Left hindlimb (tissue), 1 donor: ENCODE measurements at places on chromosomes 5 and 9.

DNA sequence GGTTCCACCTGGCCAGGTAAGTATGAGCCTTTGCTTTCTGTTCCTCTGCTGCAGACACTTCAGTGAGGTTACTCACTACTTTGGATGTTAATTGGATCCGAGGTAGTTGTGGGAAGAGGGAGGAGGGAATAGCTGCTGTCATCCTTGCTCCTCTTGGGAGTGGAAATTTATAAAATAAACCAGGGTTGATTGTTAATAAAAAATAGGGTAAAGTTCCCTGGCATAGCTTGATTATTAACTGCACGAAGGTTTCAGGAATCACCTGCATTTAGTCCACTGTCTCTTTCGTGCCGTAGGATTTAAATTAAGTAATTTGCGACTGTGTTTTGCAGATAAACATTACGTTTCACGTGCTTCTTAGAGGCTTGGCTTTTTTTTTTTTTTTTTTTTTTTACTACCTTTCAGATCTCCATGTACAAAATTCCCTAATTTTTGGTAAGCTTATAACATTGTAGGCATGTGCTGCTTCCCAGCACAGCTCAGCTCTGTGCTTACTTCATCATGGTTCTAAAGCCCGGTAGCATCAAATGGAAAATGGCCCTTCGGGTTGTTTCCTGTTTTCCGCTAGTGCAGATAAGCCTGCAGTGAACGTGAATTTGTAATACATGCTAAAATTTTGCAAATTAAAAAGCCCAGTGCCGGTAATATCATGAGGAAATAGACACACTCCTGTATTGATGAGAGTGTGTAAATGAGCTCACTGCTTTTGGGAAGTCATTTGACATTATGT is 26.9 kb upstream of the LTC4S start:
- no peak for DNase-seq

DNA sequence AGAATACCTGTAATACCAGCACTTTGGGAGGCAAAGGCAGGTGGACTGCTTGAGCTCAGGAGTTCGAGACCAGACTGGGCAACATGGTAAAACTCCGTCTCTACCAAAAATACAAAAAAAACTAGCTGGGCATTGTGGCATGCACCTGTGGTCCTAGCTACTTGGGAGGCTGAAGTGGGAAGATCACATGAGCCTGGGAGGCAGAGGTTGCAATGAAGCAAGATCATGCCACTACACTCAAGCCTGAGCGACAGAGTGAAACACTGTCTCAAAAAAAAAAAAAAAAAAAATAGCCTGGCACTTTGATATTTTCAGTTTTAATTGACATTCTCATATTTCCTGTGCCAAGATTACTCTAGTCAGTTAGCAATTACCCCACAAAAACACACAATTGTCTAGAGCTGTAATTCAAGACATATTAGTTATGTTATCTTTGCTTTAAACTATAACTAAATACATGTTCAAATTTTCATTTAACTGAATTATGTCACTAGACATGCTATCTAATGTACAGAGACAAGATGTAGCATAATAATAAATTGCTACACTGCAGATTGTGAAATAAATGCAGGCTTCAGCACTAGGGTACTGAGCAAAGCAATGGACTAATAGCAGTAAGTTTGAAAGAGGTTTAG is 378.2 kb upstream of the GRAMD2B start:
- DNase-seq, result no peak

DNA sequence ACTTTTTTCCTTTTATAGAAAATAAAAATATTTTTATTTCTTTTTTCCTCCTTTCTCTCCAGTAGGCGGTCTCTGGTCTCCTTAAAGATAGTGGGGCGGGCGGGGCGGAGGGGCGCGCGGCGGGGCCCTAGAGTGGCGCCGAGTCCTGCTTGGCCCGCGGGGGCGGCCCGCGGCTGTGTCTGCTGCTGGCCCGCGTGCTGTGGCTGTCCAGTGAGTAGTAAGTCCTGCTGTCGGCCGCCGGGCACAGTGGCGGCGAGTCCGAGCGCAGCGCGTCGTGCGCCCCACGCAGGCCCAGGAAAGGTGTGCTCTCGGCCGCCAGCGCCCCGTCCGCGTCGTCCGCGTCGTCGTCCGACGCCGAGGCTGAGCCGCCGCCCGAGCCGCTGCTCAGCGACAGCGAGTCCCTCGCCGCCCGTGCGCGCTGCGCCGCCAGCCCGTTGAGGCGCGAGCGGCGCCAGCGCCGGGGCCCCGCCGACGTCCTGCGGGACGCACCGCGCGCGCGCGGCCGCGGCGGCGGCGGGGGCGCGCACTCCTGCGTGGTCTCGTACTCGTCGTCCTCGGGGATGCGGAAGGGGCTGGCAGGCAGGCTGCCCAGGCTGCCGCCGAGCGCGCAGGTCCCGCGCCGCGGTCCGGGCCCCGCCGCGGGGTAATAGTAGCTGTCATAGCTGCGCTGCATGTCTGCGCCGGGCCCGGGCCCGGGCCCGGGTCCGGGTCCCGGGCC is 52.3 kb downstream of the PSD2 start:
- DNase-seq, result peak; percentile 69

DNA sequence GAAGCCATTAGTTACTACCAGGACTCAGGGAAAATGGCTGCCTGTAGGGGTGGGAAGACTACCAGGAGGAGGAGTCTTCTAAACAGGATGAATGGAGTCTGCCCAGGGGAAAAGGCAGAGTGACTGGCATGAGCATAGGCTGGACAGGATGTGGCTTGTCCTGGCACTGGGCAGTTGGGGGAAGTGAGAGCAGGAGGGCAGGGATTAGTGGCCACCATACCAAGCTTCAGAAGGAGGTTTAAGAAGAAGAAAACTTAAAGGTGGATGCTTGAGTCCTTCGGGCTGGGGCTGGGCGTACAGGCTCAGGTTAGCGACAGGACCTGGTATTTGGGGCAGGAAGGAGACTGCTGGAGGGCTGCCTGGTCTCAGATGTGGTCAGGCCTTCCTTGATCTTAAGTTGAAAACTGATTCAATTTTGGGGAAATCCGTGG is 5.0 kb upstream of the NSD1 start:
- no peak for DNase-seq

GRCh38 chr5:152953788-152954483 is 536.5 kb upstream of the GRIA1 start:
- DNase-seq, result no peak

DNA sequence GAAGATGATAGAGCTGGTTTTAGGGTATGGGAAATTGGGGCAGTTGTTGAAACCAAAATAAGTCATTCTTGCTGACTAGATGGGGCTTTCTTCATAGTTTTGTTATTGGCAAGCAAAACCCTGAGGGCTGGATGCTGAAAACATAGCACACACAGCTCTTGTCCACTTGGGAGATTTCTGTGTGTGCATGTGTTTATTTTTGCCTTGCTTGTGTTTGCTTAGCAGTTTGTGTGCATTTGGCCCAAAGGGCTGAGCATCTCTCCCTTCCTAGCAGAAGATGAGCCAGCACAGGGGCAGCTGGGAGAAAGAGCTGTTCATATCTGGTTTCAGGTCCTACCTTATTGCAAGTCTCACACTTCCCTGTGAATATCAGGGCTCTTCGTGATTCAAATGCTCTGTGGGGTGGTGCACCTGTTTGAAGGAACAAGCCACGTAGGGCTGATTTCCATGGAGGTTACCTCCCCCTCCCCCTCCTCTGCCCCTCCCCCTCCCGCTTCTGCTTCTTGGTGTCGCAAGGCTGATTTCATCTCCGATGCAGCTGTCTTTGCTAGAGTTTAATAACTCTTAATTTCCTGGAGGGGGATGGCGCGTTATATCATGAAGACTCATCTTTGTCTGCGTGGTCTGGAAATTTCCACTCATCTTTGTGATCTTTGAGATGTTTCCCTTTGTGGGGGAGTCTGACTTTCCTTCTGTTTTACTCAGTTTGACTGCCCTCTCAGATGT is 296.5 kb downstream of the ARHGAP26 start:
- DNase-seq, result no peak

DNA sequence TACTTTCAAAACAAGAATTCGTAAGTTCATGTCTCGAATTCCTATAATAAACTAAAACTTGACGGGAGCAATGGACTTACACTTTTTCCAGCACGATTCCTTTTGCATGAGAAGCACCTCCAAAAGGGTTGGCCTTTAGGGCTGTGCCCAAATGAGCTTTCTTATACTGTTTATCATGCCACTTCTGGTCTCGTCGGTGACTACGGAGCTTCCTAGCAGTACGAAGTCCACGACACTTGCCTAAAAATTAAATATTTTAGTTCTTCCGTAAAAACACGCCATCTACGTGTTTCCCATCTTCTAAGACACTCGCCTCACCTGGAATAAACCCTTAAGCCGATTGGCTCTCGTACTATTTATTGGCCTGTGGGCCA is 554 bp downstream of the RPS23 start:
- no peak for DNase-seq

GRCh38 chr5:78008356-78008967 is 232.3 kb upstream of the TBCA start:
- DNase-seq, result no peak

- no peak for DNase-seq
Measured at GRCh38 chr5:131186561-131187256, 16.0 kb downstream of the LYRM7 start.

DNA sequence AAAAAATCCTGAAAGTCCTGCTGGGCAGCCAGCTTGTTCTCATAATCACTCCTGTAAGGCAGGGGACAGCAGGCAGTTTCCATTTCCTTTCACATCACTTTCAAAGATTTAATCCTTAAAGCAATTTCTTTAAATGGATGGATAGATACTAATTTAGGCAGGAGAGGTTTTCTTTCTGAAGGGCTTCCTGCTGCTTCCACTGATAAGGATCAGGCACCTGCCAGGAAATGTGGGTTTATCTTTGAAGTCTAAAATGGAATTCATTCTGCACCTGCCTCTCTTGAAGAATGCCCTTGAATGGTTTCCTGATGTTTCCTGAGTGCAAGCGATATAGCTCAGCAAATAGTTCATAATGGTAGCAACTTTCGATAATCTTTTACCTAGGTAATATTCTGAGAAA is 64.5 kb downstream of the STARD4 start:
- no peak for DNase-seq

GRCh38 chr5:173664154-173664526 is 47.7 kb upstream of the BOD1 start:
- DNase-seq, result no peak

DNA sequence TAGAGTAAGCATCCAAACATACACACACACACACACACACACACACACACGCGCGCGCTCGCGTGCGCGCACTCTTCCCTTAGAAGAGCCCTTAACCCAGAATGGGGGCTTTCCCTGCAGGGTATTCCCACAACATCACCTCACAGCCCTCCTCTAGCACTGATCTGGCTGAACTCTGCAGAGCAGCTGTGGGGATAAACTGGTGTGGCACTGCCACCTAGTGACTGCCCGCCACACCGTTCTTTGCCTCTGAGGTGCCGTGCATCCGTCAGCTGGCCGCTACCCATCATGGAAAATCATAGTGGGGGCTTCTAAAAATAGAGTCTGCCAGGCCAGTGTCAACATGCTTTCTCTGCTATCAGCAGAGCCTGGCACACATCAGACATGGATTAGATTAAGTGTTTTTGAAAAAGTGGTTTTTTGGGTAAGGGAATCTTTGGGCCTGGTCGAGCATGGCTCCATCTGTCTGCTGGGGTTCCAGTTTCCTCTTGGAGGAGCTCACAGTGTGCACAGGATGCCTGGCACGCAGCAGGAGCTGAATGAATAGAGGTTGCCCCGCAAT is 88.1 kb downstream of the KCNN2 start:
- DNase-seq, result peak; percentile 89

GRCh38 chr9:36939655-36940499 is 94.2 kb downstream of the PAX5 start:
- no peak for DNase-seq

- DNase-seq, result no peak
Measured at GRCh38 chr5:36763454-36763853, 113.1 kb upstream of the NIPBL start.

- DNase-seq, result no peak
Measured at GRCh38 chr9:131347376-131348020, 46.4 kb upstream of the PRRC2B start.

DNA sequence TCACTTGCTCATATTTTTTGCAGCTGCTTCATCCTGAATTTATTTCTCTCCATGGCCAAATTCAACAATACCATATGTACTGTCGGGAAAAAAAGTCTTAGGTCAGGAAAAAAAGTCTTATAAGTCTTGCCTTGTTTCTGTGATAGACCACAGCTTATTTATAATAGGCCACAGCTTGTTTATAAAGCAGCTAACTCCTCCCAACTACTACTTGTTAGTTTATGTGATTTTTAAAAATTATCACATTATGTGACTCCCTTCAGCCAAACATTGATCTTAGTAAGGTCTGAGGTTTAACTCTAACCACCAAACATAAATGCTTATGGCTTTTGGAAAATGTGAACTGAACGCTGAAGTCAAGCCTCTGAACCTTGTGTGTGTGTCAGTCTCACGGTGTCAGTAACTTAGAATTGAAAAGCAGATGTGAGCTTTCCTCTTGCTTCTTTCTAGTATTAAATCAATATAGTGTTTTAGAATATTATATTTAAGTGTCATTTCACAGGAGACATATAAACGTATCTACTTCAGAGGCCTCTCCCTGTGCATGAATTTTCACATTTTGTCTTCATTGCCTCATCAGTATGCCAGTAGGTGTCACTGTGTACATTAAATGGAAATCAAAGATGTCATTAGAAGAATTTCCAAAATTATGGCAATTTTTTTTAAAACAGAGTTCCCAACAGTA is 51.3 kb downstream of the SNX24 start:
- no peak for DNase-seq

- DNase-seq, result no peak
Measured at GRCh38 chr5:96873449-96873848, 2.9 kb upstream of the ERAP2 start.

DNA sequence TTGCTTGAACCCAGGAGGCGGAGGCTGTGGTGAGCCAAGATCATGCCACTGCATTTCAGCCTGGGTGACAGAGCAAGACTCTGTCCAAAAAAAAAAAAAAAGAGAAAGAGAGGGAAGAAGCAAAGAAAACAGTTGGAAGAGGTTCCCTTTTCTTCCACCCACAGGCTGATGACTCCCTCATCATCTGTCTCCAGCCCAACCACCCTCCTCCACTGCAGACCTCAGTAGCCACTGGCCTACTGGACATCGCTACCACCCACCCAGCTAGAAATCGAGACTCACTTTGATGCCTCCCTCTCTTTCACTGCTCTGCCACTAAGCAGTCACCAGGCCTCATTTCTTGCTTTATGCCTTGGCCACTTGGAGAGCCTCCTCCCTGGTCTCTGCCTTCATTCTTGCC is 71.2 kb downstream of the NIPSNAP3B start:
- DNase-seq, result no peak

- DNase-seq, result no peak
Measured at GRCh38 chr5:74272024-74272775, 368.3 kb downstream of the ENC1 start.

- DNase-seq, result no peak
Measured at GRCh38 chr5:77356740-77357139, 135.4 kb downstream of the WDR41 start.

DNA sequence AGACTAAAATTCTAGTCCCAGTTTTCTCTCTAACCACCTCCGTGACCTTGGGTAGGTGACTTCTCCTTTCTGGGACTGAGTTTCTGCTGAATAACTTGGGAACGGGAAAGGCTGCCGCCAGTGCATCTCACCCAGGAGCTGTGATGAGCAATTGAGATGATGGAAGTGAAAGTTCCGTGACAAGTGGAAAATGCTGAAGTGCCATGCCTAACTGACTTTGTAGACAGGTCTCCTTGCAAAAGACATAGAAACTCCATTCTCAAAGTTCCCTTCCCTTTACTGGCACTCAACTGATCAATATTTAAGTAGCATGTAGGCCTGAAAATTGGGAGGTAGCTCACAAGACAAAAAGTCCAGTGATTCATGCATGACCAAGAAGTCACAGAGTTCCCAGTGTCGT is 6.3 kb upstream of the ADAM19 start:
- no peak for DNase-seq

GRCh38 chr5:169415371-169415770 is 114.4 kb upstream of the SLIT3 start:
- no peak for DNase-seq
